Endothelial cell of umbilical vein (primary cell): ENCODE measurements at places on chromosomes 5 and 9. TPM values are rescaled to one million over a fixed set of nuclear protein-coding genes. Genes with fewer than 3 reads are reported as not detected.

SNCB gene
- polyA plus RNA-seq = 0.08 TPM in 1 of 2 replicates, not detected in the other

DNA sequence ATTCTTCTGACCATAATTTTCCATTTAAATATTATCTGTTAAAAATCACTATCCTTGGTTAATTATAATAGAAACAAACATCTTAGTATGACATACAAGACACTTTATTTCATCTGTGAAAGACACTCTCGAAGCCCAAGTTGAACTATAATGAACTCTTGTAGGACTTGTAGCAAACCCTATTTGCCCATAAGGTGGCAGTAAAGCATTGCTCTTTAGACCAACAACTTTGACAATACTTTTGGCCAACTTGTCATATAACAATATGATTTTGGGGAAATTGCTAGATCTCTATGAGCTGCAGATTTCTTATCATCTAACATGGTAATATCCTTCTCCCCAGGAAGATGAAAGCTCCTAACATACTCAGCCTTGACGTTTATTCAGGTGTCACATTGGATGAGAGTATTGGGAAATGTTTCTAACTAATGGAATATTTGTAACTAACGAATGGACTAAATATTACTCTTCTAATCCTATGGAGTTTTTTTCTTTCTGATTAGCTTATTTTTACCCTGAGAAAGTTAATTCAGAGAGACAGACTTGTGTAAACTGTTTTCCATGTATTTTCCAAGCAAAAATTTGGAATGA lies 11.0 kb downstream of the SPINK14 start:
- DNase-seq = peak; percentile 78

TRPM6 gene
- polyA plus RNA-seq = 0.01 and 0.02 TPM in 2 replicates

DNA sequence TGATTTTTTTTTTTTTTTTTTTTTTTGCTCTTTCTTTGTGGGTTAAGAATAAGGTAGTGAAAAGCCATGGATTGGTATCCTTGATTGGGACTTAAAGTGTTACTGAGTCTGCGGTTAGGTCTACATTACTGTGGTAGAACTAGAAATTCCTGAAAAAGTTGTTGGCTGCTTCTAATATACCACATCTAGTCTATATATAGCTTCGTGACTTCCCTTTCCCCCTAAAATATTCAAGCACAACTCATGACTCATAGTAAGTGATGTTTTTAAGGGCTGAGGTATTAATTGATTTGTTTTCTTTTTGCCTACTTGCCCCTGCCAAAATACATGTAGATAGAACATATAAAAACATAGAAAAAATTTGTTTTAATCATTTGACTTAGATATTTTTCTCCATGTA lies 247.6 kb downstream of the TMEM232 start:
- no peak for DNase-seq

DNA sequence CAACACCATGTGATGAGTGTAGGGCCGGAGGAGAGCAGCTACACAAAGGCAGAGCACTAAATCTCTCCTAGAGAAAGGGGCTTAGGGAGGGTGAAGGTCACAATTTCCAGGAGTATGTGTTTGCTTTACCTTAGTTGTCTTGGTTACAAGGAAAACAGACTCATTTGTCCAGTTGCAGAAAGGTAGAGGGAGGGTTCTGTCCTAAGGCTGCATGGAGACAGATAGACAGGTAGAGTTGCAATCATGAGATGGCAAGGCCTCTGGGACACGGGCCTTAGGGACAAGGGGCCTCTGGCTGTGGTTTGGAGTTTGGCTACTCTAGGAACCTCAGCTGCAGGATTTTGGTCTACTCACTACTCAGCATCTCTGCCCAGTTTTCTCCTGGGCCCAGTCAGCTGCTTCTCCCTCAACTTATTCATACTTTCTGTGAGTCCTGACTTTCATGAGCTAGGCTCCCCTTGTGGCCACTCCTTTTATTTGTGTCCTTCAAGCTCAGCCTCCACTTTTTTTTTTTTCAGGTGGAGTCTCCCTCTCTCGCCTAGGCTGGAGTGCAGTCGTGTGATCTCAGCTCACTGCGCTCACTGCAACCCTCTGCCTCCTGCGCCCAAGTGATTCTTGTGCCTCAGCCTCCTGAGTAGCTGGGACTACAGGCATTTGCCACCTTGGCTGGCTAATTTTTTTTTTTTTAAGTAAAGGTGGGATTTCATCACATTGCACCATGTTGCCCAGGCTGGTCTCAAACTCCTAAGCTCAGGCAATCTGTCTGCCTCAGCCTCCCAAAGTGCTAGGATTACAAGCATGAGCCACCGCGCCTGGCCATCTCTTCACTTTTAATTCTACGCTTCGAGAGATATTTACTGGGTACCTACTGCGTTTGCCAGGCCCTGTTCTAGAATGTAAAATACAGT lies 76.6 kb downstream of the PTPDC1 start:
- DNase-seq = no peak
